ENCODE measurements at places on chromosomes 13 and 19.

DNA sequence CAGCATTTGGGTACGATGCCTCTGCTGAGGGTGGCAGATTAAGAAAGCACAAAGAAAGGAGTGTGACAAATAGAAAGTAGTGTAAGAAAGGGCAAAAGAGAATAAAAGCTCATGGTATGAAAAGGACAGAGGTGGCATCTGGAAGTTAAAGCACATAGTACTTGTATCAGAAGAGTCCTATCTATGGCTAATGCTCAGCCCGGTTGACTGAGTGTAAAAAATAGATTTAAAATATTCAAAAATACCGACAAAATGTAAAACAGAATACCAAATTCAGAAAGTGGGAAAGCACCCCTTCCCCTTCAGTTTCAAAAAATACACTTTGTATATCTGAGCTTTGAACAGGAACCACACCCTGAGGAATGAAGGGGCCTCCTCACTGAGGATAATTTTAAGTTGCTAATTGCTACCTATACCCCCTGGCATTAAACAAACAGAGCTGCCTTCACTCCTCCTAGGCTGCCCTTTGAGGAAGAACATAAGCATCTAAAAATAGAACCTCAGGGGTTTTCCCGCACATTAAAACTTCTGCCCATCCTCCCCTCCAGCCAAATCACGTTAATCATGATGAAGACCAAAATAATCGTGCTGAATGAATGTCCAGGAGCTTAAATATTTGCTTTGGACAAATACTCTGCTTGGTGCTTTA, 43.3 kb downstream of the DLEU7 start:
- no peak for DNase-seq

GRCh38 chr19:16593181-16593580, 21.0 kb upstream of the SLC35E1 start:
- DNase-seq: no peak

DNA sequence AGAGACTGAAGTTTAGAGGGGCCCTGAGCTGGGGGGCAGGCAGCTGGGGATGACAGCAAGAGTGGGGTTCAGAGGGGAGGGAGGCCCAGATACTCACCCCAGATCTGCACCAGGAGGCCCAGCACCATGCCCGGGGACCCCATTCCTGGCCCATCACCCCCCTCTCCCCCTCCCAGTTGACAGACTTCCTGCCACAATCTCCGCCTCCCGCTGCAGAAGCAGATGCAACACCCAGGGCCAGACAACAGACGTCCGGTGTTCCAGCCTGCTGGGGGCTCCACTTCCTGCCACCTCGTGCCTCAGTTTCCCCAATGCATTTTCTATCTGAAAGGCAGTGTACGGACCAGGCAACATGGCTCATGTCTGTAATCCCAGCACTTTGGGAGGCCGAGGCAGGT, at the start of gene TMIGD2:
Gene TMIGD2 (minus strand): TSS at position 147 of the 398 bp plus-strand sequence. CDS start 4 bp downstream, at position 143.
- no peak for DNase-seq

- no peak for DNase-seq
Observed at GRCh38 chr19:29819986-29820385, 8.2 kb downstream of the CCNE1 start.

- no peak for DNase-seq
Observed at GRCh38 chr13:20826843-20827560, 53.2 kb upstream of the EEF1AKMT1 start.

GRCh38 chr13:109105899-109106298, 476.5 kb downstream of the MYO16 start:
- DNase-seq: no peak

- DNase-seq: no peak
Observed at GRCh38 chr13:51800486-51800885, 3.5 kb downstream of the DHRS12 start.
